Caco-2 (cell line): ENCODE measurements at places on chromosomes 16 and 17. TPM values are rescaled to one million over a fixed set of nuclear protein-coding genes. Genes with fewer than 3 reads are reported as not detected.

Gene KCNAB3
- 1.2 and 2.0 TPM in 2 replicates for total RNA-seq

Gene PIRT
- total RNA-seq, result not detected in 2 replicates

Gene KRT13
- total RNA-seq, result 0.35 TPM in 1 of 2 replicates, not detected in the other

Gene CSH2
- total RNA-seq, result not detected in 2 replicates

Gene SHISA6
- 21.1 and 23.4 TPM in 2 replicates for total RNA-seq

Gene EPN2
- total RNA-seq, result 32.8 and 35.6 TPM in 2 replicates

Gene TMEM88
- 2.5 and 3.2 TPM in 2 replicates for total RNA-seq

Gene KCNJ12
- 0.07 and 0.14 TPM in 2 replicates for total RNA-seq

Gene RILP
- total RNA-seq, result 4.2 and 6.9 TPM in 2 replicates

Gene KRTAP2-1
- total RNA-seq, result not detected in 2 replicates

Gene RAPGEFL1
- total RNA-seq, result 13.2 and 15.0 TPM in 2 replicates

Gene FGF11
- 0.91 and 1.3 TPM in 2 replicates for total RNA-seq

Gene ZFP3
- 3.6 and 3.7 TPM in 2 replicates for total RNA-seq

DNA sequence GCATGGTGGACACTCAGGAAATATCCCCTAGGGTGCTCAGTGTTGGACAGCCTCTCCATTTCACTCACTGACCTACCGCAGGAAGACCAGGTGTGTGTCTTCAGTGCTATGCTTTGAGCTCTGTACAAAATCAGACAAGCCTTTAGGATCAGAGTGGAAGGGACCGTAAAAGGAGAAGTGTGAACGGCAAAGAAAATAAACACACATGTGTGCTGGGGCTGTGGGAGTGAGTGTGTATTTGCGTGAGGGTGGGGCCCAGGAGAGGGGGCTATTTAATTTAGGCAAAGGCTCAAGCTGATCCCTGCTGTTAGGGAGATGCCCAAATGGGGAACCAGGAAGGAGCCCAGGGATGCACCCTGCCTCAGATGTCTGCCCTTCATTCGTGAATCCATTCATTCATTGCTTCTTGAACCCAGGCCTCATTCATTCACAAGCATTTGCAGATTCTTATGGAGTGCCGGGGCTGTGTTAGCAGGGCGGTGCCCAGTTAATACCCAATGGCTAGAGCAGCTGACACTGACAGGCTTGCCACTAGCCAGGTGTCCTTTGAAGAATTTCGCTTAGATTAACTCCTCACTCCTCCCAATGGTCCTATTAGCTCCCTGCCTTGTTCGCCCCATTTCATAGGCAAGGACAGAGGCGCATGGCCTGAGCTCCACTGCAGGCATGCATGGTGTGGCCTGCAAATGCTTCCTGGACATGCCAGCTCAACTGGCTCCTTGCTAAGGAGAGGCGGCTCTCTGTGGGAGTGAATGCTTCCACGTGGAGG, 296.7 kb upstream of the FOXF1 start:
- no peak for DNase-seq

DNA sequence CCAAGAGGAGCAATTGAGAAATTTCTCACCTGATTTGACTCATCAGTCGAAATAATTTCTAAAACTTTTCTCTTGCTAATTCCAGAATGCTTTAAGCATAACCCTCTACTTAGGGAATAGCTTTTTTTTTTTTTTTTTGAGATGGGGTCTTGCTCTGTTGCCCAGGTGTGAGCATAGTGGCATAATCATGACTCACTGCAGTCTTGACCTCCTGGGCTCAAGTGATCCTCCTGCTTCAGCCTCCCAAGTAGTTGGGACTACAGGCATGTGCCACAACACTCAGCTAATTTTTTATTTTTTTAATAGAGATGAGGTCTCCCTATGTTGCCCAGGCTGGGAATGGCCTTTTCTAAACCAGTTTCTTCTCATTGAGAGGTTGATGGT, 13.7 kb upstream of the NFATC3 start:
- no peak for DNase-seq

DNA sequence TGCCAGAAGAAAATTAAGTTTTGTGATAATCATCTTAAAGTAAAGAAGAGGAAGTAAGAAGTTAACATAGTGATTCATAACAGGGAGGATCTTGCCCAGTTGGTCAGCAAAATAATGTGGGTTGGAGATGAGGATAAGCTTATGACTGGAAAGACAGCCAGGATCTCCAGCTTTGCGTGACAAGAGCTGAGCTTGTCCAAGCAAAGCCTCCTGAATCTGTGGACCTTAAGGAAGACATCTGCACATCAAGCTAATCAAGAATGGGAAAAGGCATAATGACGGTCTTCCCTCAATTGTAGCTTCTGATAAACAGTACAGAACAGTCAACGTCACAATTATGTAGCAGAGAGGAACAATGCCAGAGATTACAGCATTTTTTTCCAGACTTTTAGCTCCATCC, 744.7 kb upstream of the GOT2 start:
- DNase-seq, result no peak

GRCh38 chr16:78695391-78695790, 595.9 kb downstream of the WWOX start:
- DNase-seq, result no peak

DNA sequence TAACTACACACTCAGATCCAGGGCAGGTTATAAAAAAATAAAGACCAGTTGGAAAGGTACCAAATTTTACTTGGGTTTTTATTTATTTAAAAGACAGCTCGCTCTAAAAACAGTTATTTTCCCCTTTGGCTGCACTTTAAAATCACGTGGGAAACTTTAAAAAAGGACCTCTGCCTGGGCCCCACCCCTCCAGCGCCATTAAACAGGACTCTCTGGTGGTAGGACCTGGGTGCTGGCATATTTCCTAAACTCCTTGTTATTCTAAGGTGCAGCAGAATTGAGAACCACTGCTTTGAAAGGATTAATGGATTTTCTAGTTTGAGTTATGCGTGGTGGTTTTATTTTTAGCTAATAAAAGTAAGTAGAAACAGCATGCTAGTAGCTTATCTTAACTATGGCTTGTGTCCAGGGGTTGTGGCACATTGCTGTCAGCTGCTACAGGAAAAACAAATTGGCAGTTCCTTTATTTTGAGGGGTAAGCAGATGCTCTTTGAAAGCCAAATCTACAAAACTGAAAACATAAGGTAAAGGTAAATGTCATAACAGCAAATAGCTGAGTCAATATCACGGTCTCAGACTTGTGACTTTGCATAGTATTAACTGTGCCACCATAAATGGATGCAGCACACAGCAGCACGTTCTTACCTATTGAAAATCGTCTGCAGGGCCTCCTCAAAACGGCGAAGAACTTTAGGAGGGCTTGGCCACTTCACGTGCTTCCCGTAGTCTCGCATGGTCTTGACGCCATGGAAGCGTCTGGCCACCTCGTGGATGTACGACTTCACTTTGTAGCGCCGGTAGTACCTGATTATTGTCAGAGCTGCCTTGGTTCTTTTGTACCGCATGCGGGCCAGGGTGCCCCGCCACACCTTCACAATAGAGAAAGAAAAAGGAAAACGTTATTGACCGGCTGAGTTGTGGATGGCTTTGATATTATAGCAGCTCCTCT, 172.0 kb downstream of the CDK5R1 start:
- no peak for DNase-seq

DNA sequence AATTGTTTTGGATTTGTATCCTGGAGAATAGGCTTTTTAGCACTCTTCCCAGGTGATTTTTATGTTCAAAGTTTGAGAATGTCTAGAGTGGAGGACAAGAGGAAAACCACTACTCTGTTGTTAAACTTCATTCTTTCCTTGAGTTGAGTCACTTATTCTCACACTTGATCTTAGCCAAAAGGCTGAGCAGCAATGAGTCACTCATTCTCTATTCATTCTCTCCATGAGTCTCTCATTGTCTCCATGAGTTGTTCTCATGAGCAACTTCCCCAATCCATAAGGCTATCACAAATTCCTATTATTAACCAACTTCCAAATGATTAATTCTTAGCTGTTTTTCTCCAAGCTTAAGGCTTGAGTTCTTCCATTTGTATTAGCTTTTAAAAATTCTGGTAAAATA, 1393.3 kb downstream of the CDH8 start:
- no peak for DNase-seq

- DNase-seq, result no peak
Observed at GRCh38 chr17:16286947-16287562, 66.2 kb downstream of the CENPV start.

DNA sequence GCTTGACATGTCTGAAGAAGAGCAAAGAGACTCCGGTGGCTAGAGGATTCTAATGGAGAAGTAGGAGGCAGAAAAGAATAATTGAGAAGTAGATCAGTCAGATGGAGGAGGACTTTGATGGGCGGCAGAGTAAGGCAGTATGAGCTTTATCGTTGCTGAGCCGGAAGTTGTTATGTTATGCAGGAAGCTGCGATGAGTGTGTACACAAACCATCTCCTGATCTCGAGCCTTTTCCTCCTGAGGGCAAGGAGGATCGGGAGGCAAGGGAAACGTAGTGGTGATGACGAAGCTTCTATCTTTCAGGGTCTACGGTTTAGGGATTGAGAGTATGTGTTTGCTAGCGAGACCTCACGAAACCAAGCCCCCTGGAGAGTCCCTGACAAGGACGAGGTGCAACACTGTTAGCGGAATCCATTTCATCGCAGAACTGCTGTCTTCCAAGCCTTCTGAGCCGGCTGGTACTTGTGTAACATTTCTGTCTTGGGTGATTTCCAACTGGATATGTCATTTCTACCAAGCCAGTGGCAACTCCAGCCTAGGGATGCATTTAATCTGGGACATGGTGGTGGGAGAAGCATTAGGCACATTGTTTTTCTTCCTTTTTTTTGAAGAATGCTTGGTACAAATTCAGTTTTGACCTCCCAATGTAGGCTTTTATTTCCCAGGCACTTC, 45.5 kb downstream of the RBFOX1 start:
- no peak for DNase-seq

DNA sequence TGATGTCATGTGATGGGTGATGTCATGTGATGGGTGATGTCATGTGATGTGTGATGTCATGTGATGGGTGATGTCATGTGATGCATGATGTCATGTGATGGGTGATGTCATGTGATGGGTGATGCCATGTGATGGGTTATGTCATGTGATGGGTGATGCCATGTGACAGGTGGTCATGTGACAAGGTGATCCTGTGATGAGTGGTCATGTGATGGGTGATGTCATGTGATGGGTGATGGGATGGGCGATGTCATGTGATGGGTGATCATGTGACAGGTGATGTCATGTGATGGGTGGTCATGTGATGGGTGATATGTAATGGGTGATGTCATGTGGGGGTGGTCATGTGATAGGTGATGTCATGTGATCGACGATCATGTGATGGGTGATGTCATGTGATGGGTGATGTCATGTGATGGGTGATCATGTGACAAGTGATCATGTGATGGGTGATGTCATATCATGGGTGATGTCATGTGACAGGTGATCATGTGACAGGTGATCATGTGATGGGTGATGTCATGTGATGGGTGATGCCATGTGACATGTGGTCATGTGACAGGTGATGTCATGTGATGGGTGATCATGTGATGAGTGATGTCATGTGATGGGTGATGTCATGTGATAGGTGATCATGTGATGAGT, 17.2 kb downstream of the CD300LB start:
- peak; percentile 60 for DNase-seq

DNA sequence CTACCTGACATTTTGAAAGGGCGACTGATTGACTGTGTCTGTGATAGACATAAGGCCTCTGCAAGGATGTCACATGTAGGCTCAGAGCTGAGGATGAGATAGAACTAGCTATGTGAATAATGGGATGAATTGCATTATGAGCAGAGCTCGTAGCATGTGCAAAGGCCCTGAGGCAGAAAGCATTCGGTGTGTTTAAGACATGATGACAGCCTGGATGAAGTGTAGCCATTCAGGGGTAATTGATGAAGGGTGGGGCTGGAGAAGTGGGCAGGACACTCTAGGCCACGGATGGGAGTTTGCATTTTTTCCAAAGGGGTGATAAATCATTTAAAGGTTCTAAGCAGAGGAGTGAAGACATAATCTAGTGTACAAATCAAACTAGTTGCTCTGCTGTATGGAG, 62.6 kb downstream of the USP43 start:
- no peak for DNase-seq

DNA sequence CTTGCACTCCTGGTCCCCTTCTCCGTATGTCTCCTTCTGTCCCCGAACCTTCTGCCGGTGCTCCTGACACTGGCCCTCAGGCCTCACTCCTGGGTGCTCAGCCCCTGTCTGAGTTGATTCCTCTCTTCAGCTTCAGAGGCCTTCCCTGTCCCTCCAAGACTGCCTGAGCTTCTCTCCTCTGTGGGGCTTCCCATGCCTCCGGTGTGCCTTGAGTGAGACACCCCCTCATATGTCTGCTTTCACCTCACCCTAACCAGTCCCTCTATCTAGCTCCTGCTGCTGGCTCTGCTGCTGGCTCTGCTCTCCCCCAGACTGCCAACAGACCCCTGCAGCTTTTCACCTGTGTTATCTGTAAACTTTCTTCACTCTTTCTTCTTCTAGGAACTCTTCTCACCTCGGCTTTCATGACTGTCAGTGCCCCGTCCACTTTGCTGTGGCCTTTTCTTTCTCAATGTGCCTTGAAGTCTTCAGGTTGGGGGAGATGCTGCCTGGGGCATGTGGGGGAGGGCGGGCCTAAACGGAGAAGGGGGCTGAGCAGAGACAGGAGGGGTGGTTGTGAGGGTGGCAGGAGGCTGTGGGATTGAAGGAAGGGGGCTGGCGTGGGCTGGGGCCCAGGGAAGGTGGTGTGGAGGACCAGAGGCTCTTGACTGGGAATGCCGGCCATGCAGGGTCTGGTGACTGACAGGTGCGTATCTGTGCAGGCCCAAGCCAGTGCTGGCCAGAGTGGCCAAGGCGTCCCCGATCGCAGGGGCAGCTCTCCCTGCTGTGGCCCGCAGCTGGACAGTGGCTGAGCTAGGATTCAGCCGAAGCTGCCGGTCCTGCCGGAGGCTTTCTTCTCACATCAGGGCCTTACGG, 81.3 kb downstream of the METRNL start:
- no peak for DNase-seq

- no peak for DNase-seq
Observed at GRCh38 chr17:14579716-14580115, 278.8 kb downstream of the HS3ST3B1 start.

GRCh38 chr16:65083164-65083857, 38.6 kb downstream of the CDH11 start:
- no peak for DNase-seq
